Inflammatory macrophage treated with lipopolysaccharide for 4 hours (primary cell): ENCODE measurements at places on chromosomes 13 and 19.

- no peak for DNase-seq
Measured at GRCh38 chr13:62887046-62887445, 1471.4 kb upstream of the PCDH20 start.

DNA sequence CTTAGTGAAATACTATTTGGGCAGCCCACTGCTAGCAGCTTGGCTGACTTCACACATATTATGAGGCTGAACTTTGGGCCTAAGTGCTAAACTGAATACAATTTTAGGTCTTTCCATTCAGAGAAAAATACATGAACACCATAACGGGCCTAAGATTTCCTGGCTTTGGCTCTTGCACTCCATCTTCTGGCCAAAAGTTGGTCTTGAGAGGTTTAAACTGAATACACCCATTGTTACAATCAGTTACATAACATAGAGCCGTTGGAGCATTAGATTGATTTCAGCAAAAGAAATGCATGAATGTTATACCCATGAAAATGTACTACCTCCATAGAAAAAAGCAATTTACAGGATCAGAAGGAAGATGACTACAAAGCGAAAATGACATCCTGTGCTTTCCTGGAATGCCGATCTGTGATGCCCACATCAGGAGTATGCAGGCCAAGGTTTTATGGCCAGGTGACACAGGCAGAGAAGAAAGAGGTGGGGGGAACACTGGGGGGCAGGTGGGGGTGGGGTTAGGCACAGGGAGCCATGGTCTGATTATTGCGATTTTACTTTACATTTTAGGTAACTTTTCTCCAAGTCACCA, 11.1 kb upstream of the SHISA2 start:
- peak; percentile 21 for DNase-seq

DNA sequence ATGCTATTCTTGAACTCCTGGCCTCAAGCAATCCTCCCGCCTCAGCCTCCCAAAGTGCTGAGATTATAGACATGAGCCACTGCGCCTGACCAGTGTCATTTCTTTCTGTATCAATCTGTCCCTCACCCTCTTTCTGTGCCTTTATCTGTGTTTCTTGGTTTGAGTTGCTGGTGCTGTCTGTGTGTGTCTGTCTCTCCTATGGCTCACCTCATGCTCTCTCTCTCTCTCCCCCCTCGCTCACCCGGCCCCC, 9.9 kb downstream of the IRF2BP1 start:
- DNase-seq, result no peak

- peak; percentile 12 for DNase-seq
Measured at GRCh38 chr13:84659359-84659661, 777.0 kb upstream of the SLITRK1 start.

- DNase-seq, result peak; percentile 5
Measured at GRCh38 chr19:50803633-50804419, 13.6 kb downstream of the ACP4 start.

DNA sequence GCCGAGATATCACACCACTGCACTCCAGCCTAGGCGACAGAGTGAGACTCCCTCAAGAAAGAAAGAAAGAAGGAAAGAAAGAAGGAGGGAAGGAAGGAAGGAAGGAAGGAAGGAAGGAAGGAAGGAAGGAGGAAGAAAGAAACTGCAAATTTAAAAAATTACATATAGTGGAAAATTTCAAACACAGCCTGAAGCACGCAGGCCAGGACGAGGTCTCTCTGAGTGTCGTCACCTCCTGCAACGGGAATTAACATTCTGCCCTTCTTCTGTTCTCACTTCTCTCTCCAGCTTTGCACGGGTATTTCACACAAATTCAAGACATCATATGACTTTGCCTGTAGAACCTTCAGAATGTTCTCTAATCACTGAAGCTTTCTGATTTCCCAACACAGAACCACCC, 108.2 kb downstream of the GNG7 start:
- peak; percentile 86 for DNase-seq

GRCh38 chr13:27915301-27916207, 4.2 kb upstream of the PDX1 start:
- no peak for DNase-seq

DNA sequence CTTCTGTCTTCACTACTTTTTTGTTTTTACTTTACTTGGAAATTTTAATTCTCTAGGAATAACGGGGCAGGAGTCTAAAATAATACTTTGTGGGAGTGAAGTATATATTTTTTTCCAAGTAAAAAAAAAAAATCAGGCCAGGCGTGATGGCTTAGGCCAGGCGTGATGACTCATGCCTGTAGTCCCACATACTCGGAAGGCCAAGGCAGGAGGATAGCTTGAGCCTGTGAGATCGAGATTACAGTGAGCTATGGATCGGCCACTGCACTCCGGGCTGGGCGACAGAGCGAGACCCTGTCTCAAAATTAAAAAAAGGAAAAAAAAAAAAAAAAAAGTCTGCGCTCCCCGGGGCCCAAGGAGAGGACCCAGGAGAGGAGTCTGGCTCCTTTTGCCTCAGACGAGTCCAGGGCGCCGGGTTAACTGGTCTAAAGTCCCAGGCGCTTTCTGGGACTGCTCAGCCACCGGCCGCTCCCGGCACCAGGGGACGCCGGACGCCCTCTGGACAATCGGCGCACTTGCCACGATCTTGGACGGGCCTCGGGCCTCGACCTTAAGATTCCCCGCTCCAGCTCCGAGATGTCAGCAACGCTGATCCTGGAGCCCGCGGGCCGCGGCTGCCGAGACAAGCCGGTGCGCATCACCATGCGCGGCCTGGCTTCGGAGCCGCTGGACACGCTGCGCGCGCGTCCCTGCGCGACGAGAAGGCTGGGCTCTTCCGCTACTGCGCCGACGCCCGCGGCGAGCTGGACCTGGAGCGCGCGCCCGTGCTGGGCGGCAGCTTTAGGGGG, 2.7 kb upstream of the ZFP82 start:
- peak; percentile 1 for DNase-seq

GRCh38 chr13:48942131-48942530, 33.6 kb upstream of the FNDC3A start:
- no peak for DNase-seq

DNA sequence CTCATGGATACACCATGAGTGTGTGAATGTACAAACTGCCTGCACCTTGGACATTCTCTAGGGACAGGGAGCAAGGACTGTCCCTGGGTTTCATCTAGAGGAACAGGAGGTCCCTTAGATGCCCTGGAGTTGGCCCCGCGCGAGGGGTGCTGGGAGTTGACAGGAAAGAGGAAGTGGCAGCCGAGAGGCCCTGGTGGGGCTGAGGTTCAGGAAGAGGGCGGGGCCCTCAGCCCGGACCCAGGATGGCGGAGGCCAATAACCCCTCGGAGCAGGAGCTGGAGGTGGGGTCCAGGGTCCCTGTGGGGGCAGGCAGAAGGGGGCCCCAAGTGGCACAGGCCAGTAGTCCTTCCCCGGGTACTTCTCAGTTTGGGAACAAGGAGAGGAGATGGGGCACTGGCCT, 6.9 kb downstream of the PKN1 start:
- DNase-seq, result peak; percentile 86

DNA sequence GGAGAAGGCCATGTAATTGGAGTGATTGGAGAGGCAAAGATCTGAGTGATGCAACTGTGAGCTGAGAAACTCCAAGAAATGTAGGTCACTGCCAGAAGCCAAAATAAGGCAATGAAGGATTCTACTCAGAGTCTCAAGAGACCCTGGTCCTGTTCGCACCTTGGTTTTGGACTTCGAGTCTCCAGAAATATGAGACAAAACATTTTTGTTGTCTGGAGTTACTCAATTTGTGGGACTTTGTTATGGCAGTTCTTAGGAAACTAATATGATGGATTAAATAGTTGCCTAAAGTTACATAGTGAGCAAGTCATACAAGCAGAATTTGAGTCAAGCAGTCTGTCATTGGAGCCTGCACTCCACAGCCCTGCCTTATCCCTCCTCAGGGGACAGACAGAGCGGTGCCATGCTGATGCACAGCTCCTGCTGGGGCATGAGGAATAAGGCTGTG, 104.2 kb downstream of the ITGBL1 start:
- DNase-seq, result no peak

DNA sequence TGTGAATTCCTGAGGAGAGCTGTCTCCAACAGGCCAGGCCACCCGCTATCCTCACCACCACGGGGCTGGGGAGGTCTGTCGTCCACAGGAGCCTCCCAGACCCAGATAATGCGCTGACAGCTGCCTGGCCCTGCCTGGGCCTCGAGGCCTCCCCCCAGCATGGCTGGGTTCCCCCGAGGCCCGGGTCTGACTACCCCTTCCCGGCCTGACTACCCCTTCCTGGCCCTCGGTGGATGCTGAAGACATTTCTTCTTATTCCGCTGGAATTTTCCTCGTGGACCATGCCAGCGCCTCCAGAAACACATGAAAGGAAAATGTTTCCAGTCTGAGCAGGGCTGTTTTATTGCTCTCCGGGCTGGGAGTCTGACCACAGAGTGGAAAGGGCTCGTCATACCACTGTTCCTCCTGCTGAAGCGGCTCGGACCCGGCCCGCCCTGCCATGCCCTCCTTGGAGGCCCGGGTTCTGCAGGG, 16.8 kb upstream of the COMP start:
- DNase-seq, result no peak

DNA sequence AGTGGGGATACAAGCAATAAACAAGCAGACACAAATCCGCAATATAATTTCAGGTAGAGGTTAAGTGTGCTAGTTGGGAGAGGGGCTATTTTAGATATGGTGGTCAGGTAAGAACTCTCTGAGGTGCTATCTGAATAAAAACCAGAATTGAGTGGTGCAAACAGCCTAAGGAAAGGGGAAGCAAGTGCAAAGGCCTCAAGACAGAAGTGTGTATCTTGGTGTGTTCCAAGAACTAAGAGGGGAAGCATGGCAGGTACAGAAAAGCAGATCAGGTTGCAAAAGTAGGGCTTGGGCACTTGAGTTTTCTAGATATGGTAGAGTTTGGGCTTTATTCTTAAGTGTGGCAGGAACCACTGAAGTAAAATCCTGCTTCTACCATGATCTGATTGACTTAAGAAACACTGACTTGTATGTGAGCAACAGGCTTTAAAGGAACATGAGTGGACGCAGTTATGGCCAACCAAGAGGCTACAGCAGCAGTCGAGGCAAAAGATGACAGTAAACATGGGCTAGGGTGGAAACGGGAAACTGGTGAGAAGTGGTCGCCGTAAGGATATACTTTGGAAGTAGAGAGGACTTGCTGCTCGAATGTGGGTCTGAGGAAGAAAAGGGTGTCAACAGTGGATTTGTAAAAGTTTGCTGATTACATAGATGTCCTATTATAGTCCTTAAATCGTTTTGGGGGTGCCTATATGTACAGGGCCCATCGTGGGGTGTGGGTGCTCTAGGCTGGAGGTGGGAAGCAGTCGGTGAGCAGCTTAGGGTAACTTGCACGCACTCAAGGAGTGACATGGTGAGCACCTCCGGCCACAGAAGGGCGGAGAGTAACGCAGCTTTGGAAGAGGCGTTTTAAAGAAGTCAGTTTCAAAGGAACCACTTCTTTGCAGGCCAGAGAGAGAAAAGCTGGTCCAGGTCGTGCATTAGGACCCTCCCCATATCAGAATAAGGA, 677 bp downstream of the TGDS start:
- no peak for DNase-seq

GRCh38 chr13:24178847-24179485, 18.4 kb downstream of the SPATA13 start:
- DNase-seq, result no peak

DNA sequence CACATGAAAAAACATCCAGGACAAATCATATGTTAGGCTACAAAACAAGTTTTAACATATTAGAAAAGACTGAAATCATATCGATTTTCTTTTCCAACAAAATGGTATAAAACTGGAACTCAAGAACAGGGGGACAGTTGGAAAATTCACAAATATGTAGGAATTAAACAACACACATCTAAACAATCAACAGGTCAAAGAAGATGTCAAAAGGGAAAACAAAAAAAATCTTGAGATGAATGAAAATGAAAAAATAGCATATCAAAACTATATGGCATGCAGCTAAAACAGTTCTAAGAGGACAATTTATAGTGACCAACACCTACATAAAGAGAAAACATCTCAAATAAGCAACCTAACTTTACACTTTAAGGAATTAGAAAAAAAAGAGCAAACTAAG, 585.3 kb downstream of the UQCRFS1 start:
- no peak for DNase-seq

DNA sequence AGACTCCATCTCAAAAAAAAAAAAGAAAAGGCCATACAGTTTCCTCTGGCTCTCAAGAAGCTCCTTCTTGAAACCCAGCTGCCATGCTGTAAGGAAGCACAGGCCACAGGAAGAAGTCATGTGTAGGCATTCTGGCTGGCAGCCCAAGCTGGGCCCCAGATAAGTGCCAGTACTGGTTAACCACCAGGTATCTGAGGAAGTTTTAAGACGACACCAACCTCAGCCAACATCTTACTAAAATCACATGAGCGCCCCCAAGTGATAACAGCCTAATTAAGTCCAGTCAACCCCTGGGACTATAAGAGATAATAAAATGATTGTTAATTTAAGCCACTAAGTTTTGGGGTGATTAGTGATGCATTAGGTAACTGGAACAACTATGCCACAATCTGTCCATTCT, 27.4 kb upstream of the AKT2 start:
- DNase-seq, result no peak

DNA sequence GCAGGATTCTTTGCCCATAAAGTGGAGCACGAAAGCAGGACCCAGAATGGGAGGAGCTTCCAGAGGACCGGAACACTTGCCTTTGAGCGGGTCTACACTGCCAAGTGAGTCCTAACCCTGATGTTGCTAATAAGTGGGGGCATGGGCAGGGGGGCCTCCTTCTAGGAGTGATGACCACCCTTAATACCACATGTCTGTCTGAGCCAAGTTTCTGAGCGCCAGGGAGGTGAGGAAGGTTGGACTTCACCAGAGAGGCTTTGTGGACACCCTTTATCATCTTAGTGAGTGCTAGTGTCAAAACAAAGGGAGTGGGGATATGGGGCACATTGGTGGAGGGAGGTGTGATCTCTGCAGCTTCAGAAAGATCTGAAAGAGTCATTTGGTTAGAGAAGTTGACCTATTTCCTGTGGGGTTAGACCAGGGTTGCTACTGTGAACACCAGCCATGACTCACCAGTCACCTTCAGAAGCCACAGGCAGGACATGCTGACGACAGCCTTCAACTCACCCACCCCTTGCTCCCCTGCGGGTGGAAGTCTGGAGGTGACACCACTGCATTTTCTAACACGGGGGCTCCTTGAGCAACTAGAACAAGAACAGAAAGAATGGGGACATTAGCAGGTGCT, 8.8 kb downstream of the ALOX5AP start:
- DNase-seq, result peak; percentile 85

GRCh38 chr19:47306303-47306702, 3.4 kb upstream of the C5AR1 start:
- no peak for DNase-seq
